Kidney (tissue), 22 donors: ENCODE measurements at places on chromosomes 7 and 10. TPM values are rescaled to one million over a fixed set of nuclear protein-coding genes. Genes with fewer than 3 reads are reported as not detected.

Gene OR2A5
- not detected for polyA plus RNA-seq

Gene SDHAF3
- 22.2 TPM for polyA plus RNA-seq

Gene MEOX2
- polyA plus RNA-seq, result not detected

Gene SAMD8
- polyA plus RNA-seq, result 5.3 TPM

Gene TDRD1
- not detected for polyA plus RNA-seq

Gene WNT8B
- polyA plus RNA-seq, result 0.60 TPM

Gene FAM3C
- 49.5 TPM for polyA plus RNA-seq

Gene NCF1
- 0.92 TPM for polyA plus RNA-seq

Gene THSD7A
- 5.1 TPM for polyA plus RNA-seq

Gene CDC14C
- not detected for polyA plus RNA-seq
